ENCODE measurements at places on chromosomes 16 and 17.

DNA sequence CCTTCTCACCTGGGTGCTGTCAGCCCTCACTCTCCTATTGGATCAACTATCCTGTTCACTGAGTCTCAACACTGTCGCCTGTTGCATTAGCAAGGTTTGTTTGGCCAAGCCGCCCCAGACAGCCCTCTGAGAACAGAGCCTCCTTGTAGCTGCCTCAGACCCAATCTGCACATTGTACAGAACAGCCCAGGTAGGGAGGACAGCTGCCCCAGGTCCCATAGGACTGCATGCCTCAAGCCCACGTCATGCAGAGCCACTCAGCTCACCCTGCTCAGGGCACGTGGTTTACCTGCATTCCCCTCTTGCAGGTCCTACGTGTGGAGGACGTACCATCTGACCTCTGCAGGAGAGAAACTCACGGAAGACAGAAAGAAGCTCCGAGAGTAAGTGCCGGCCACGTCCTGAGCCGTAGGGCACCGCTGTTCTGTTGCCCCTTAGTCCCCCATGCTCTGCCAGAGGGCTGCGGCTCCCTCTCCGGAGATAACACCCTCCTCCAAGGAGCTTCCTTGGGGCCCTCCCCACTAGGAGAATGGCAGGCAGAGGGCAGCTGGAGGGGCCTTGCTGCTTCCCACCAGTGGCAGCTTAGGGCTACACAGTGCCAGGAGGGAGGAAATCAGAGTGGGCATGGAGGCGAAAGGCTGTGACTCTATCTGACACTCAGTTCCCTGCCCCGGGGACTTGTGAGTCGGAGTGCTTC, 2.8 kb downstream of the SNRNP25 start:
- DNase-seq: no peak

- DNase-seq: no peak
Measured at GRCh38 chr17:83190004-83190385, 110.6 kb downstream of the METRNL start.

DNA sequence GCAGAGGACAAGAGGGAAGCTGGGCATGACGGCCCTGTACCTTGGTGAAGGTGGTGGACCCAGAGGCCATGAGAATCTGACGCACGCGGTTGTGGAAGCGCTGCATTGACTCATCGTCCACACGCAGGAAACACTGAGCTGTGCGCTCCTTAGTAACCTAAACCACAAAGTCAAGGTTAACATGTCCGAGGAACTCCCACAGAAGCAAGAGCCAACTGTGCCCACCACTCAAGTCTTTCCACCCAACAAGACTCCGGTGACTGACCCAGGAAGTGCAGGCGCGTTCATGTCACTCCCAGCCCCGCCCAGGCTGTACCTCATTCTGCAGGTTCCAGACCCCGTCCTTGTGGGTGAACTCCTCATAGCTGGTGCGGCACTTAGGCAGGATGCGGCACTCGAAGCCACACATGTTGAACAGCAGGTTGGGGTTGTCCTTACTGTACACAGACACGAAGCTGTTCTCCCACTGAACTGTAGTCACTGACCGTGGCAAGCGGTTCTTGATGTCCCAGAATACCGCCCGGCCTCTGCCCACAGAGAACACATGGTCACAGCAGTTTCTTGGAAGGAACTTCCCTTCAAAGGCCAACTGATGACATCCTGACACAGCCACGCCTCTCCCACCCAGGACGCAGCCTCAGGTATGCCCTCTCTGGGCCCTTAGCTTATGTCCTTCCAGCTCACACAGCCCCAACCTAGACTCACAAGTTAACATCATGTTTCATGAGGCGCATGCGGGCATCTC, 11.5 kb downstream of the PRPF8 start:
- DNase-seq: no peak

GRCh38 chr16:28875134-28876018, 2.9 kb upstream of the ATP2A1 start:
- no peak for DNase-seq

DNA sequence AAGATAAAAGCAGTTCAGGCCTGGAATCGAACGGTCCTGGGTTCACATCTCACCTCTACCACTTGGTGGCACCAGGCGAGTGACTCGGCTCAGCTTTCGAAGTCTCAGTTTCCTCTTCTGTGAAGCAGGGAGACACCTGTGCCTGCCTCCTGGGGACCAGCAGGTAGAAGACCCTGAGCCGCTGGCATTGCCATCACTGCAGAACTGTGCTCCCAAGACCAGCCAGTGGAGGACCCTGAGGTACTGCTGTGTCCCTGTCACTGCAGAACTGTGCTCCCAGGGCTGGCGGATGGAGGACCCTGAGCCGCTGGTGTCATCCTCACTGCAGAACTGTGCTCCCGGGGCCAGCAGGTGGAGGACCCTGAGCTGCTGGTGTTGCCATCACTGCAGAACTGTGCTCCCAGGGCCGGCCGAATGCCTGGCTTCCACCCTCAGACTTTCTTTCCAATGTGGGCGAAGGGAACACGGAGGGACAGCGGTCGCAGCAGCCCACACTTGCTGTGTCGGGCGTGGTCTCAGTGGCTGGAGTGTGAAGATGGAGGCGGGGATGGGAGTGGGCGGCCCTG, 8.7 kb upstream of the SLC7A5 start:
- no peak for DNase-seq

DNA sequence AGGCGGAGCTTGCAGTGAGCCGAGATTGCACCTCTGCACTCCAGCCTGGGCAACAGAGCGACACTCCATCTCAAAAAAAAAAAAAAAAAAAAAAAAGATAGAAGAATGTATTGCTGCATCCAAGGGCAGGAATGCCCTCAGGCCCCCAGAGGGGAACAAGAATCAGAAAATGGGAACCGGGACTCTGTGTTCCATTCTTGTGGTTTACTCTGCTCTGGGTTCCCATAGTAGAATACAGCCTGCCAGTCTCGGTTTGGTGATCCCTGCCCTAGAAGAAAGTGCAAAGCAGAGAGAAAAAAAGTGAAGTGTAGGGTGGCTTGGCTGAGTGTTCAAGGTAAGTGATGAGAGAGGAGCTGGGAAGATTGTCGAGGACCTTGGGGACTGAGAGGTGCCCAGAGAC, 27.4 kb upstream of the KDM6B start:
- no peak for DNase-seq

DNA sequence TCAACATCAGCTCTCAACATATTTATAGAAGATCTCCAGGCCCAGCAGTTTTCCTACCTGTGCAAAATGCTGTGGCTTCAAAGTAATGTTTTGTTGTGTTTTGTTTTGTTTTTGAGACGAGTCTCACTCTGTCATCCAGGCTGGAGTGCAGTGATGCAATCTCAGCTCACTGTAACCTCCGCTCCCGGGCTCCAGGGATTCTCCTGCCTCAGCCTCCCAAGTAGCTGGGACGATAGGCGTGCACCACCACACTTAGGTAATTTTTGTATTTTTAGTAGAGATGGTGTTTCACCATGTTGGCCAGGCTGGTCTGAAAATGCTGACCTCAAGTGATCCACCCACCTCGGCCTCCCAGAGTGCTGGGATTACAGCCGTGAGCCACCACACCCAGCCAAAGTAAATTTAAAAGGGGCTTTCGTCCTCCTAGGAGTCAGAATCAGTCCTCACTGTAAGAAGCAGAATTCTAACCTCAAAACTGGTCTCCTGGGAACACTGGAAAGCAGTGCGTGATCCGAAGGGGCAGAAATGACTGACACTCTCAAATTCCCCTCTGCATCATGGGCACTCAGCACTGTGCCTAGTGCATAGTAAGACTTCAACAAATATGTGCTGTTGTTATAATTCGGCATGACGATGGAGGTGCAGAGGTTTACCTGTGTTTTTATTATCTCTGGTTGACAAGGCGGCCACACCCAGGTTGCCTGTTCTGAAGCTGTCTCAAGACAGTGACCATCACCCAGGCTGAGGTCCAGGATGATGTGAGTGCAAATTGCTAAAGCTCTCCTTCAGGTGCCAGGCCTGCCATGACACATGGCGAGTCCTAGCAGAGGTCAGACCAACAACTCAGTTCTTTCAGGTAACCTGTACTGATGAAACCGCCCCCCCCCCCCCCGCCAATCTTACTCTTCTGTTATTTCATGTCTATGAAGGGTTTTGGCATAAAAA, 59.8 kb downstream of the ADCY9 start:
- DNase-seq: no peak

GRCh38 chr17:50476545-50477315, 1.9 kb upstream of the RSAD1 start:
- no peak for DNase-seq

- no peak for DNase-seq
Measured at GRCh38 chr16:4987580-4988374, 29.6 kb downstream of the SEC14L5 start.

DNA sequence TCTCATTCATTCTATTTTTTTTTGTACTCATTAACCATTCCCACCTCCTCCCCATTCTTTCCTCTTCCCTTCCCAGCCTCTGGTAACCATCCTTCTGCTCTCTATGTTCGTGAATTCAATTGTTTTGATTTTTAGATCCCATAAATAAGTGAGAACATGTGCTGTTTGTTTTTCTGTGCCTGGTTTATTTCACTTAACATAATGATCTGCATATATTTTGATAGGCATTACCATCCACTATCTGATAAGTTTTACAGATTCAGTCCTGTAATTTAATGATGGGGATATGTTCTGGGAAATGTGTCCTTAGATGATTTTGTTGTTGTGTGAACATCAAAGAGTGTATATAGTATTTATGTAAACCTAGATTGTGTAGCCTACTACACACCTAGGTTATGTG, 77.5 kb upstream of the CPHXL start:
- DNase-seq: no peak

GRCh38 chr16:4200781-4201137, 41.1 kb downstream of the SRL start:
- DNase-seq: no peak

DNA sequence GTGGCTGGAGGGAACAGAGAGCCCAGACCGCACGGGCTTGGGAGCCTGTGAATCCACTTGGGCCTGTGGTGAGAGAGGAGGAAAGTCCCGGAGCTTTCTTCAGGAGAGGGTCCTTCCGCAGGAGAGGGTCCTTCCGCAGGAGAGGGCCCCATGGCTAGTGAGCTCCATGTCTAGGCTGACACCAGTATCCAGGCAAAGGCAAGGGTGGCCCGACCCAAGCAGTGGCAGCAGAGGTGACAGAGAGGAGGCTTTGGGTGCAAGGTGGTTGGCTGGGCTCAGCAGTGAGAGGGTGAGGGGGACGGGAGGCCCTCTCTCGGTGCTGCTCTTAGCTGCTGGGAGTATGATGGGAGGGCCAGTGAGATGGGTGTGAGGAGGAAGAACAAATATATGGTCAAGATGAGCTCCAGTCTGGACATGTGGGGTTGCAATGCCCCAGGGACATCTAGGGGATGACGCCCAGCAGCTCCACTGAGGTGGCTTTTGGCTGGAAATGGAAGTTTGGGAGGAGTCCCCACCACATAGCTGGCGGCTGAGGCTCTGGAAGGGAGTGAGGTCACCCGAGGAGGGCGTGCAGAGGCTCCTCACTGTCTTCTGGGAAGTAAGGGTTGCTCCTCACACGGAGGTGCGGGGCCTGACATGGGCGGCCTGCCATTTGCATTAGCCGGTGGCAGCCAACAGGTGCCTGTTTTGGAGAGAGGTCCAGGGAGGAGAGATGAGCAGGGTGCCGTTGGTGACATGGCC, 2.3 kb upstream of the HSD3B7 start:
- DNase-seq: no peak

- DNase-seq: no peak
Measured at GRCh38 chr16:65624229-65624628, 502.4 kb upstream of the CDH11 start.

GRCh38 chr17:17876959-17877528, 40.3 kb upstream of the SREBF1 start:
- DNase-seq: no peak

DNA sequence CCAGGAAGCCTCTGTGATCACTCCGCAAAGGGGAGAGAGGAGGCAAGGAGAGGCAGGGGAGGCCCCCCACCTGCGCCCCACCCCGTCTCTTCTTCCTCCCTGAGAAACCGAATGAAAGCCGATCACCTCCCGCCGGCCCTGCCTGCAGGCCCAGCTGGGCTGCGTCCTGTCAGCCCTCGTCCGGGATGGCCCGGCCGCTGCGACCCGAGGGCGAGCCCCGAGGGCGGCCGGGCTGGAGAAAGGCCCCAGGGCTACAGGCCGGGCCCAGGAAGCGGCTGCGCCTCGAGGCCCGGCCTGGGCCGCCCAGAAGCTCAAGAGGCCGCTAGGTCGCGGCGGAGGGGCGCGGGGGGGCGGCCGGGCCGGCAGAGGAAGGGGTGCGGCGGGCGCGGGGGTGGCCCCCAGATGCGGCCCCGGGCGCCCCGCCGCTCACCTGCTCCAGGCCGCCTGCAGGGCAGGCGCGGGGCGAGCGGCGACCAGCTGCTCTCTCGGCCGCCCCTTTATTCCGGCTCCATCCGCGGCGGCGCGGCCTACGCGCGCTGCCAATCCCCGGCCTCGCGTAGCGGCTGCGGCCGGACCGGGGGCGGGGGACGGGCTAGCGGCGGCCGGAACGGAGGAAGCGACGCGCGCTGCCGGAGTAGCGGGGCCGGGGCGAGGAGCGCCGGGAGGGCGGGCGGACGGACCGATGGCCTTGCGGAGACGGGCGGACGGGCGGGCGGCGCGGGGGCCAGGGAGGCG, at the start of gene ZNF319:
Gene ZNF319, minus strand, starts transcription at position 702 of the 735 bp plus-strand sequence. CDS start 2,407 bp downstream, outside the sequence.
- peak; percentile 34 for DNase-seq

DNA sequence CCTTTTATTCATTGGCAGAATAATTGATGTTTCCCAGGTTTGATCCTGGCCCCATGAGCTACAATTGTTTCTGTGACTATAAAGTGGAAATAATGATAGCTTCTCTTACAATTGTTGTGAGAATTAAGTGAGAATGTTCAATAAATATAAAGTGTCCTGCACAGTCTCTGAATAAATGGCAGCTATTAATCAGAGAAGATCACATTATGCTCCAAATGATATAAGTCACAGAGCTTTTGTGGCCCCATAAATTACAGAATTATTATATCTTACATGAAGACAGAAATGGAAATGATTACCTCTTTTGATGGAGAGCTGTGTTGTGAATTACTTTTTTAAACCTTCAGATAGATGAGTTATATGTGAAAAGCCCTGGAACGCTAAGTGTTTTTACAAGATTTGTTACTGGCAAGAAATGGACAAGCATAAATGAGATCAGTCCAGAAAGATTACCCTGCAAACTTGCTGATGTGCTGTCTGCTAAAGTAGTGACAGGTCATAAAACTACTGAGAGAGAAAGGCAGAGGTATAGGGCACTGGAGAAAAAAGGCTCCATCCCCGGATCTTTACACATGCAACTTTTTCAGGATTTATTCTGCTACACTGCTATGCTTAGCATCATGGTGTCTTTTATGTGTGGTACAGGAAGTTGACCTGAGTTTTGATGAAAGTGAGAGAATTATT, 750.9 kb upstream of the GOT2 start:
- DNase-seq: no peak

DNA sequence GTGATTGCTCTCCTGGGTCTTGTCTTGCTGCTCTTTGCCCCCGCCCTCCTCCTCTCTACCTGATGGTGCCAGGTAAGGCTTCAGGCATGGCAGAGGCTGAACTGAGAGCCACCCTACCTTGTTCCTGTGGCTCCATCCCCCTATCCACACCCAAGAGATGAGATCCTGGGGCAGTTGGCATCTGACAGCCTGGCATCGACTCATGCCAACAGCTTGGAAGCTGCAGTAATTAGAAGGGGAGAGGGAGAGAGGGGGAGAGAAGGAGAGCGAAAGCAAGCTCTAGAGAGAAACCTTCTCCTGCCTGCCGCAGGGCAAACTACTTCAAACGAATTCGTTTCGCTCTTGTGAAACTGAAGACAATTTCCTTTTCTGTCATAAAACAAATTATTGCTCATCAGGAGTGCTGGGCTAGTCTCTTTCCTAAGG, 13.8 kb upstream of the SP6 start:
- no peak for DNase-seq
